ENCODE measurements at places on chromosomes 7 and 10.

GRCh38 chr7:137366995-137367394 lies 23.5 kb upstream of the PTN start:
- no peak for DNase-seq

GRCh38 chr7:47622586-47622945 lies 40.7 kb upstream of the TNS3 start:
- no peak for DNase-seq

DNA sequence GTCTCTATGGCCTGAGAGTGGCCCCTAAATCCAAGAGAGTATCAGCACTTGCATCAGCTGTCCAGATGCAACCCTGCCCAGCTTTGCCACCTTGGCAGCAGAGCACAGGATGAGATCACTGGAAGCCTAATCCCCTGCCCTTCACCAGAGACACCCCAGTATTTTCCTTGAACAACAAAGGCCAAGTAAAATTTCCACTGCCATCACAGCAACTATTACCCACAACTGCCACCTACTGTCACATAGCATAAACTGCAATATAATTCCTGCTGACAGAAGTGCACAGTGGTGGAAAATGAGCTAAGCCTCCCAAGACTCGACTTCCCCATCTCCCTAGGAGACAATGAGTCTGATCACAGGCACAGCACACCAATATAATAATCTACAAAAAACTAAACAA lies 462.8 kb upstream of the ZWINT start:
- no peak for DNase-seq

- no peak for DNase-seq
These were observed 26.9 kb upstream of the ABCA13 start for GRCh38 chr7:48144291-48144768.

GRCh38 chr7:22287412-22287811 lies 69.5 kb downstream of the RAPGEF5 start:
- DNase-seq = no peak

GRCh38 chr7:156640949-156641485 lies 443 bp downstream of the RNF32 start:
- DNase-seq = peak; percentile 19

DNA sequence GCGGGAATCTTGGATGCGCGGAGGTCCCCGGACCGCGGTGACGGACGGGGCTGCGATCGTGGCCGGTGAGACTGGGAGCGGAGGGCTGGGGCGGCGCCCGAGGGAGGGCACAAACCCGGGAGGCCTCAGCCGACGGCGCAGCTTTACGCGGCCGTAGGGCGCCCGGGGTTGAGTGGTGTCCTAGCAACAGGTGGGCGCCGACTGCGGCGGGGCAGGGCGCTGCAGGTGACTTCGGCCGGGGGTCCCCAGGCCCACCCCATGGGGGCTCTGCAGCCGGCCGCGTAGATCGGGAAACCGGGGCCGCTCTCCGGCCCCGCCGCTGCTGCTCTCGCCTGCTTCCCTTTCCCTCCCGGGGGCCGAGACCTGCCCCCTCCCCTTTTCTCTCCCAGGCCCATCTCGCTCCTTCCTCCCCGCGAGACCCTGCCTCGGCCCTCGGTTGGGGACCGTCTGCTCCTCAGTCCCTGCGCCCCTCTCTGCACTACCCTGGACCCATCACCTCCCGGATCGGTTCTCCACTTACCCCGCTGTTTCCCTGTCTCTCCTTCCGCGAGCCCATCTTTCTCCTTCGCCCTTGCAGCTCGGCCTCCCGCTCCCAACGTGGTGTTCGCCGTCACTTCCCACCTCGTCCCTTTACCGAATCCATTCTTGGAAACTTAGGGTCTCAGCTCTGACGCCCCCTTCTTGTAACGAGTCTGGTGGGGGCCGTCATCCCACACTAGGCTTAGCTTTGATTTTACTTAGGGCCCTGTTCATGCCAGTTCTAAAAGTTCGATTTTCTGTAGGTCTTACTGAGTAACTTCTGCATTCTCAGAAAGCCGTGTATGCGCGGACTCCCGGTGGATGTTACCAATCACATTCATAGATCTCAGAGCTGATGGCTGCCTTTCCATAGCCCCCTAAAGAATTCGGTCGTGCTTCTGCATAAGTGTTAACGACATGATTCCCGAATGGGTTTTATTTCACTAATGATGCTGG lies 18.5 kb upstream of the ACBD5 start:
- peak; percentile 38 for DNase-seq

DNA sequence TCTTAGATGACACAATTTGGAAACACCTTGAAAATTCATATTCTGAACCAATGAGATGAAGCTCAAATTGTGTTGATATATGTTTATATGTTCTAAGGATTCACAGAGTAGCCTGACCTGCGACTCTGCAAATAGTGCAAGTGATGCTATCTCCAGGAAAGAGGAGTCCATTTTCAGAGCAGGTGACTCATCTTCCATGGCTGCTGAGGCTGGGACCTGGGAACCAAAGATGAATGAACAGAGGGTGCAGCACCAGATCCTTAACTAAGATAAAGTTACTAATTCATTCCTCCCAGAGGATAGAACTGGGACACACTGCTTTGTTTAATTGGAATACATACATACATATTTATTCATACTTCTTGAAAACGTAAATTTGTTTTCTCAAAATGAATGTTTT lies 240.6 kb upstream of the SEMA3C start:
- no peak for DNase-seq

DNA sequence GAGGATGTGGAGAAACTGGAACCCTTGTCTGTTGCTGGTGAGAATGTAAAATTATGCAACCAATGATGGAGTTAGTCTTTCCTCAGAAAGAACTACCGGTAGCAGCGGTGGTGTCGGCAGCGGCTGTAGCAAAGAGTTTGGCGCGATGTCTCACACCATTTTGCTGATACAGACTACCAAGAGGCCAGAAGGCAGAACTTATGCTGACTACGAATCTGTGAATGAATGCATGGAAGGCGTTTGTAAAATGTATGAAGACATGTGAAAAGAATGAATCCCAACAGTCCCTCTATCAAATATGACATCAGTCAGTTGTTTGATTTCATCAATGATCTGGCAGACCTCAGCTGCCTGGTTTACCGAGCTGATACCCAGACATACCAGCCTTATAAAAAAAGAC lies 10.6 kb downstream of the CLEC2L start:
- DNase-seq = no peak
